ENCODE measurements at places on chromosomes 11 and 22.
A peak's percentile ranks its signal among the peaks of the same experiment; 100 is the strongest.

DNA sequence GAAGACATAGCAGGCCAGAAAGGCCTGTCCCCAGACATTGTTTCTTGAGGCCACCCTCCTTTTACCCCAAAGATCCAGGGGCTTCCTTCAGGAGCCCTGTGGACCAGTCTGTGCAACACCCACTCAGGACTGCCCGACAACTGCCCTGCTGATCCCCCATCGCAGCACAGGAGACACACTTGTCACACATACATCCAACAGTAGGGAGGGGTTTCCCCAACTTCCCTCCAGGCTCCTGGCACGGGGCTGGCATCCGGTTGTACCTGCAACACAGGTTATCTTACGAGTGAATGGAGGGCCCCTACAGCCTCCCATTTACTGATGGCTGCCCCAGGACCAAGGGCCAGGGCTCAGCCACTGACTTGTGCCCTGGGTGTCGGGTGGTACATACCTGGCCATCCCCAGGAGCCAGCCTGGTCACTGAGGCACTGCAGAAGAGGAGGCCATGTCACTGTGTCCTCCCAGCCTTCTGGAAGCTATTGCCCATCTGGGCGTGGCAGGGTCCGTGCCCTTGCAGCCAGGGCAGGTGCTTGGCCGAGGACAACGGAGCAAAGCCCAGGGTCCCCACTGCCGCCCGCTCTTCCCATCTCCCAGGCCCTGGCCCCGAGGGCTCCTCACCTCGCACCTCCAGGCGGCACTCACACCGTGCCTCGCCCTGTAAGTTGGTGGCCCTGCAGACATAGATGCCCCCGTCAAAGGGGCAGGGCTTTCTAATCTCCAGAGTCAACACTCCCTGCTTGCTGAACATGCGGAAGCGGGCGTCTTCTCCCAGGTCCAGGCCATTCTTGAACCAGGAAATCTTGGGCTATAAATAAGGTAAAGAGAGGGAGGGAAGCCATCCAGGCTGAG is 20.8 kb downstream of the MYBPC3 start:
- DNase-seq: no peak

GRCh38 chr11:72824020-72824419 is 9.8 kb downstream of the ATG16L2 start:
- no peak for DNase-seq

GRCh38 chr22:43038325-43038724 is 23.4 kb upstream of the PACSIN2 start:
- peak; percentile 61 for DNase-seq

DNA sequence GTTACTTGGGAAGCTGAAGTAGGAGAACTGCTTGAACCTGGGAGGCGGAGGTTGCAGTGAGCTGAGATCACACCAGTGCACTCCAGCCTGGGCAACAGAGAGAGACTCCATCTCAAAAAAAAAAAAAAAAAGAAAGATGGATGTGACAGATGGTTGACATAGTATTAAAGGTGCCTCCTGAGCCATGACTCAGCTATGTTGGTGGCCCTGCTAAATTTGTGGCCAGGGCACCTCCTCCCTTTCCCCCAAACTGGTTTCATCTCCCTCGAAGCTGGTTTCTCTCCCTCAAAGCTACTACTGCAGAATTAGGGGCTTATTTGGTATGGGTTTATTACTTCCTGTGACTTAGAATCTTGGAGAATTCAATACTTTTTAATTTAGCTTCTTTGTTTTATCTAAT is 31.5 kb downstream of the SDHD start:
- DNase-seq: no peak

DNA sequence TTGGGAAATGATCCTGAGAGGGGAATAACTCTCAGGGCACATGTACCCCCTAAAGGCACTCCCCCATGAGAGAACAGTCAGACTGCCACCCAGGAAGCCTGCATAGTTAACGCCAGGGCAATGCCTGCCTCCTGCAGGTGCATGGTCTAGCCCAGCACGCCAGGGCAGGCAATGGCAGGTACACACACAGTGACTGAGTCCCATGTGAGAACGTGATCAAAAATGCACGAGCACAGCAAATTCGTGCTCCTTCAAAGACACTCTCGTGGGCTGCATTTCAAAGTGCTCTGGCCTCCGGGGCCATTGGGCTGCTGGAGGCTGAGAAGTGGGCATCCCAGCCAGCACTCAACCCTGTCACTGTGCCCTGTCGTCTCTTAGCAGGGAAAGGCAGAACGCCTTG is 79.7 kb downstream of the SHANK2 start:
- DNase-seq: no peak

DNA sequence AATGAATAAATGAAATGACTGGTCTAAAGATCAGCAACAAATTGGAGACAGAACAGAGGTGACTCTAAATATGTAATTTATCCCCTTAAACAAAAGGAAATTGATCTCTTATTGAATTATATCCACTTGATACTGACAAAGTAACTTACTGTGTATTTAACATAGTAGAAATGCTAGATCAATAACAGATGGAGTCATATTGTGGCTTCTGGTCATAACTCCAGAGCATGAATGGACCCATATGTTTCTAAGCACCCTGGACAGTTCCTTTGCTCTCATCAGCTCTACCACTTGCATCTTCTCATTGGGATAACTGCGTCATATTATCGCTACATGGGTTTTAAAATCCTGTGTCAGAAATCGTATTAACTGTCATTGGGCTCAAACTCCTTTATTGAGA is 222.3 kb downstream of the ETS1 start:
- peak; percentile 74 for DNase-seq

GRCh38 chr22:37634417-37634924 is 5.0 kb upstream of the SH3BP1 start:
- no peak for DNase-seq

Measured in fibroblast of mammary gland (primary cell).